ENCODE measurements at places on chromosomes 3 and 15.

GRCh38 chr3:54307566-54308180 is 185.3 kb downstream of the CACNA2D3 start:
- DNase-seq, result no peak

DNA sequence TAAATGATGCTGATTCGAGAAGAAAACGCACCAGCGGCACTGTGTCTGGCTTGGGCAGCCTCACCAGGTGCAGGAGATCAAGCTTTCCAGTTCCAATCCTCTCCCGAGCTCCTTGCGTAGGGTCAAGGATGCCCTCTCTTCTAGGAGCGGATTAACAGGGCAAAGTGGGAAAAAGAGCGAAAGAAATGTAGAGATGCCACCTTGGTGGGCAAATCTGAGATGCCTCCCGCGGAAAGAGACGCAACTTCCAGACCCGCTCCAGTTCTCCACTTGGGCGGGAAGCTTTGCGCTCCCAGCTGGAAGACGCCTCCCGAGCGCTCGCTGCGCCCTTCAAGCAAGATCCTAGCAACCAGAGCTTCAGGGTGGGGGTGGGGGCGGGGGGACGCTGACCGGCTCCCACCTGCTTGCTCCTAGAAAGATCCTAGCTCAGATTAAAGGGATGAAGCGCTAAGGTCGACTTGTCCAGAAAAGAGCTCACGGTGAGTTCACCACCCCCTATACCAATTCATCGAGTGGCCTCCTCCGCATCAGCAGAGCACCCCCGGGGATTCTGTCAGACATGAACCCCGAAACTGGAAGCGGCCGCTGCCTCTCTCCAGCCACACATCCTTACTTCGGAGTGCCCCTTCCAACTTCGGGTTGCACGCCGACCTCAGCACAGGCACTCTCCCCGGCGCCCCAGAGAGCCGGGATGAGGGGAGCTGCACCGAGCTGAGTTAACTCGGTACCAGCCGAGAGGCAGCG is 769 bp downstream of the TAFA4 start:
- no peak for DNase-seq

- DNase-seq, result no peak
Observed at GRCh38 chr3:171585039-171585438, 124.8 kb upstream of the TNIK start.

DNA sequence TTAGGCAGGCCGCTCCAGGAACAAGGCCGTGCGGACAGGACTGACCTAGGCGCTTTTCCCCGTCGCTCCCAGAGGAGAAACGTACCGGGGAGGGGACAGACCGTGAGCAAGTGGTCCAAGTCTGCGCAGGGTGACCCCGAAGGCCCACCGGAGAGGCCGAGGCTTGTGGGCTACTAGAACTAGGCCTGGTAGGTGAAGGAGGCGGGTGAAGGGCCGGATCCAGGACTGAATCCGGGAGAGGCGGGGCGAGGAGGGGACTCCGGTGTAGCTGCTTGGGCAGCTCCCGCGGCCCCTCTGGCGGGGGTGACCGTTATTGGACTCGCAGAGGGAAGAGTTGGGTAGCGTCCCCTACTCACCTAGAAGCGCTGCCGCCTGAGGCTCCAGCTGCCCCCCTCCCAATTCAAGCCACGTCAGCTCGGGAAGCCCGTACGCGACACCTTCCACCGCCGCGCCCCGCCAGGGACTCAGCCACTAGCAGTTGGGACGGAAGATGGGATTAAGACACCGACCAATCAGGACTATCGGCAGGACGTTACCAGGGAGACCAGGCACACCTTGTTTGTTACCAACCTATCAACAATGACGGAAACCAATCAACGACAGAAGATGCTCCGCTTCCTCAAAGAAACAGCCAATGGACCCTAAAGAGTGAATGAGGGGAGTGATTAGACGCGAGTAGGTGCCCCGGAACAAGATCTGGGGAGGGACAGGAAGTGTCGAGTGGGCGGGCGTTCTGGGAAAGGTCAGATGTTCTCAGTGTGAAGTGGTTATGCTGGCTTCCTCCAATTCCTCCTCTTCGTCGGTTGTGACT is at the start of gene GOLGB1:
GOLGB1 (minus strand) TSS at position 466 of the 811 bp plus-strand sequence. CDS start 18,770 bp downstream, outside the sequence.
- DNase-seq, result peak; percentile 99

DNA sequence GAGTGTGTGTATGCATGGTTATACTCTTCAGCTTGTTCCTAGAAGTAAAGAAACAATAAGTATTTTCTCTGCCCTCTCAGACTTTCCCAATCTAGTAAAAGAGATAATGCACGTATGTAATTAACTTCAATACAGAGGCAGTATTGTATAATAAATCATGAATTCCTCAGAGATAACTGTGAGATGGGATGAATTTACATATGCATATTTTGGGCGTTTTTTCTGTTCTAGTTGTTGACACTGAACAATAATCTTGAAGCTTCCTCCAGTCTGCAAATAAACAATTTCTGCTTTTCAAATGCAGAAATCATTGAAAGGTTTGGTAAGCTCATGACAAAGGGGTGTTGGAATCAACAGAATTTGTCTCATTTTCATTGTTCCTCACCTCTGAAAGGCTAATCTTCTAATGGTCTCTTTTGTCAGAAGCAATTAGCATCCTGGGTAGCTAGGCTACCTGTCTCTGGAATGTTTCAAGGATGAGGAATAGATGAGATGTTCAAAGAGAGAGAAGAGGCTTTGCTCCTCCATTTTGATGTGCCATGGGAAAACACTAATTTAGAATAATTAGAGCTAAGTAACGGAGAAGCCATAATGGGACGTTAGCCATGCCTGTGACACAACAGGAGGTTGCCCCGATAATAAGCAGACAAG is 43.3 kb upstream of the SIAH2 start:
- DNase-seq, result no peak

GRCh38 chr3:10007126-10007782 is 19.0 kb upstream of the FANCD2 start:
- no peak for DNase-seq

GRCh38 chr15:90933301-90933700 is 952 bp upstream of the HDDC3 start:
- DNase-seq, result no peak

- DNase-seq, result no peak
Observed at GRCh38 chr3:176931991-176932390, 265.3 kb downstream of the TBL1XR1 start.

DNA sequence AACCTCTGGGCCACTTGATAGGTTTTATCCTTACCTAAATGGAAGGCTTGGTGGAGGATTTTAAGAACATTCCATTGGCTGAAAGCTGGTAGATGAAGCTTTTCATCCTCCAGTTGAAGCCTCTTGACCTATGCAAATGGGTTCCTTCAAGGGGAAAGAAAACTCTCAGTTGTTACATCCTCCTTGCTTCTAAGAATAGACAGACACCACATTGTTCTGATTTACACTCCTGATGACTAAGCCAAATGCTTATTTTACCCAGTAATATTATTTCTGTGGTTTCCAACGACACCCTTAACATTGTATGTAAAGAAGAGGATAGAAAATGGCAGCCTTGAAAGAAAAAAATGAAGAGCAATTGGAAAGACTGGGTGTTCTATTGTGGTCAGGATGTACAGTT is 480.5 kb downstream of the OTOL1 start:
- DNase-seq, result no peak

DNA sequence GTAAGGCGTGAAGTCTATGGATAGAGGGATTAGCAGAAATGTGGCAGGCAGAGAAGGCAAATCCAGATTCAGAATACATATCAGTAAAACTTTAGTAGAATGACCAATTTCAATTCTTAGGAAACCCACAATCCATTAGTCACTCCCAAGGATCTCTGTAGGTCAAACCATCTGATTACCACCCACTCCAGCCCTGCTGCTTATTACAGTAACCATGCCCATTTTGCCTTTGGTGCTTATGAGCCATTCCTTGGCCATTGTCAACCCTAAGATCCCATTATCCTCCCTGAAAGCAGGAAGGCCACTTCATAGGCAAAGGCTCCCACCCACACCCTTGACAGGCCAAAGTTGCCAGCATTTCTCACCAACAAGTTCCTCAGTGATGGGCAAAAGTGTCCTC is 5.1 kb upstream of the KLHL40 start:
- DNase-seq, result no peak

DNA sequence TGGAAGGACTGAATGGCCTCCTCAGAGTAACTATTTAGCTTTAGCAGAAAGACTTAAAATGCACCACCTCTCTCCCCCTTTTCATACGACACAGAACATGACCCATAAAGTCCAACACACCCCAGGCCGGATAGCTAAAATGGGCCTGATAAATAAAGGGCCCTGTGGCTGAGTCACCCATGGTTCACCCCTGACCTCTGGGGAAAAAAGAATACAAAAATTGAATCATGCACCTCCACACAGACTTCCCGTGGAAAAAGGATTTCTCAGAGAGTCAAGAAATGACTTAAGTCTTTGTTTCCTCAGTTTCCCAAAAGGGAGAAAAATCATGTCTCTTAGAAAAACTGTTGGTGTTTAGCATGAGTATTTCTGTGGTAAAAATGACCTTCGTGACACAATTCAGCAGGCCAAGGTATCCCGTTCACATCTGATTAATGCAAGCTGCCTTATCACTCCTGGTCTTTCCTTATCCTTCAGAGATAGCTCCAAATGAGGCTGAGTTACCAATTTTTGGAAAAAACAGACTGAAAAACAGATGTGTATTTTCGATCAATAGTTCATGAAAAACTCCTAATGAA is 34.0 kb upstream of the ARHGEF3 start:
- DNase-seq, result no peak
